Heart left ventricle (tissue), 16 donors: ENCODE measurements at places on chromosomes 7 and 10. TPM values are rescaled to one million over a fixed set of nuclear protein-coding genes. Genes with fewer than 3 reads are reported as not detected.

- no peak for DNase-seq
Observed at GRCh38 chr10:122341141-122341810, 33.2 kb upstream of the PLEKHA1 start.

- DNase-seq: no peak
Observed at GRCh38 chr7:16875861-16876260, 5.9 kb downstream of the AGR3 start.

- no peak for DNase-seq
Observed at GRCh38 chr7:54556121-54556520, 13.9 kb downstream of the VSTM2A start.

DNA sequence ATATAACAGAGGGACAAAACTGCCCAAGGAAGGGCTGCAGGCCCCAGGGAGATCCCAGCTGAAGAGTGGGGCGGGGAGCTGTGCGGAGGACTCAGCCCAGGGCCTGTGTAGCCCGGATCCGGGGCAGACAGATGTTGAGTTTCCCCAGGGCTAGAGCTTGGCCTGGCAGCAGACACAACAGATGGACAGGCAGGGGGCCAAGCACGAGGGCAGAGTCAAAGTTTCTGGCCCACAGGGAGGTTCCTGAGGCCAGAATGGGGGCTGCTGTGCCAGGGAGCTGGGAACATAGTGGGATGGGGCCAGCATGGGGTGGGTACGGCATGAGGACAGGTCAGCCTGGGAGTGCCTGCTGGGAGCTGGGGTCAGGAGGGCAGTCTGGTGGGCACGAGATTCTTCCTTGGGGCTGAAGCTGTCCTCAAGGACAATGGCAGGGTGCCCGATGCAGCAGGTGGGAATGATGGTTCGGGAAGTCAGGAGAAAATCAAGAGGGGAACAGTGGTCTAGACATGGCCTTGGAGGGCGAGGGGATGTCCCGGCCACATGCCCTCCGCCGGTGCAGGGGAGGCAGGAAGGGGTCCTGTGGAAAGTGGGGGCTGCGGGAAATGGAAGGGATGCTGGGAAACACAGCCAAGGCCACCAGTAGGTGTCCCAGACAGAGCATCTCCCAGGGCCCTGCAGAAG, 519.1 kb upstream of the FOXK1 start:
- no peak for DNase-seq

HSPA12A gene
- 12.6 TPM for total RNA-seq

GDF10 gene
- 0.27 TPM for total RNA-seq
